Dermis blood vessel endothelial cell (primary cell): ENCODE measurements at places on chromosomes 3 and 15. TPM values are rescaled to one million over a fixed set of nuclear protein-coding genes. Genes with fewer than 3 reads are reported as not detected.

TM4SF18 gene
- 363 and 529 TPM in 2 replicates for total RNA-seq

PLAAT1 gene
- total RNA-seq = 0.47 TPM in 1 of 2 replicates, not detected in the other

COL8A1 gene
- 263 and 653 TPM in 2 replicates for total RNA-seq

ITIH1 gene
- total RNA-seq = not detected in 2 replicates

GRCh38 chr3:89946884-89947283 lies 839.5 kb downstream of the EPHA3 start:
- no peak for DNase-seq

NR2E3 gene
- 0.05 TPM in 1 of 2 replicates, not detected in the other for total RNA-seq

DNA sequence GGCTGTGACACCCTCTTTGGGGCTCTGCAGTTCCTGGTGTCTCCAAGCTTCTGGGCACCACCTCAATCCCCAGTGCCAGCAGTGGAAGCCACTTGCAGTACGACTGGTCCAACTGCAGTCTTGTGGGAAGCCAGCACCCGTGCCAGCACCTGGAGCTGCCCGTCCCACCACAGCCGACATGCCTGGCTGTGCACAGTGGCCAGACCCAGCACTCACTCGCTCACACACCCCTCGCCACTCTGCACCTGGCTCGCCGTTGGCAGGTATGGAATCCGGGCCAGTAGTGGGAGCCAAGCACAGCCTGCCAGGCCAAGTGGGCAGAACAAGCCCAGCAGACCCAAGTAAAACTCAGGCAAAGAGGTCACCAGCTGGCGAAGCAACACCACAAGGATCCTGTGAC lies 64.1 kb upstream of the IMPG2 start:
- DNase-seq = no peak

RPUSD3 gene
- total RNA-seq = 28.9 and 33.3 TPM in 2 replicates

DNA sequence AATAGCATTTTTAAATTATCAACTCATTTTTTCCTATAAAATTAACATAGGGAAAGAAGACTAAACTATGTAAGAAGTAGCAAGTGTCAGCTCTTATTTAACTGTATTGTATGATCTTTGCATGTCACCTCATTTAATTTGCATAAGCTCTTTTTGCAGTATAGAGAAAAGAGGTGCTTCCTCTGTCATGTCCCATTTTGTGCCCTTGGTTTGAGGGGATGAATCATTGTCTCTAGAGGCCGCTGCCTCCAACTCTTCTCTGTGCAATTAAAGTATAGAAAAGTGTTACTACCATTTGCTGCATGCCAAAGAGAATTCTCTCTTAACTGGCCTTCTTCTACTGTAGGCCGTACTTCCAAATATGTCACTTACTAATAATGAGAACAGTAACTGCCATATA lies 93.4 kb downstream of the LRRC28 start:
- peak; percentile 4 for DNase-seq

- no peak for DNase-seq
These were observed 79.3 kb downstream of the AQP9 start for GRCh38 chr15:58217460-58217859.

DNA sequence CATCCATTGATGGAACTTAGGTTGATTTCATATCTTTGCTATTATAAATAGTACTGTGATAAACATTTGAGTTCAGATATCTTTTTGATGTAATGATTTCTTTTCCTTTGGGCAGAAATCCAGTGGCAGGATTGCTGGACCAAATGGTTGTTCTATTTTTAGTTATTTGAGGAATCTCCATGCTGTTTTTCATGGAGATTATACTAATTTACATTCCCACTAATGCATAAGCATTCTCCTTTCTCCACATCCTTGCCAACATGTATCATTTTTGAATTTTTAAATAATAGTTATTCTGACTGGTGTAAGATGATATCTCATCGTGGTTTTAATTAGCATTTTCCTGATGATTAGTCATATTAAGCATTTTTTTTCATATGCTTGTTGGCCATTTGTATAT lies 144.0 kb upstream of the SUCLG2 start:
- no peak for DNase-seq

SPTBN5 gene
- 3.2 and 11.1 TPM in 2 replicates for total RNA-seq

BFSP2 gene
- not detected in 2 replicates for total RNA-seq

- DNase-seq = peak; percentile 38
These were observed 31.7 kb downstream of the SLC6A6 start for GRCh38 chr3:14434126-14434497.

NAA50 gene
- 200 and 201 TPM in 2 replicates for total RNA-seq

CCK gene
- not detected in 2 replicates for total RNA-seq
